Left lung (tissue), 14 donors: ENCODE measurements at places on chromosomes 11 and 22.

GRCh38 chr11:93024369-93024768 is 54.9 kb downstream of the MTNR1B start:
- DNase-seq: no peak

DNA sequence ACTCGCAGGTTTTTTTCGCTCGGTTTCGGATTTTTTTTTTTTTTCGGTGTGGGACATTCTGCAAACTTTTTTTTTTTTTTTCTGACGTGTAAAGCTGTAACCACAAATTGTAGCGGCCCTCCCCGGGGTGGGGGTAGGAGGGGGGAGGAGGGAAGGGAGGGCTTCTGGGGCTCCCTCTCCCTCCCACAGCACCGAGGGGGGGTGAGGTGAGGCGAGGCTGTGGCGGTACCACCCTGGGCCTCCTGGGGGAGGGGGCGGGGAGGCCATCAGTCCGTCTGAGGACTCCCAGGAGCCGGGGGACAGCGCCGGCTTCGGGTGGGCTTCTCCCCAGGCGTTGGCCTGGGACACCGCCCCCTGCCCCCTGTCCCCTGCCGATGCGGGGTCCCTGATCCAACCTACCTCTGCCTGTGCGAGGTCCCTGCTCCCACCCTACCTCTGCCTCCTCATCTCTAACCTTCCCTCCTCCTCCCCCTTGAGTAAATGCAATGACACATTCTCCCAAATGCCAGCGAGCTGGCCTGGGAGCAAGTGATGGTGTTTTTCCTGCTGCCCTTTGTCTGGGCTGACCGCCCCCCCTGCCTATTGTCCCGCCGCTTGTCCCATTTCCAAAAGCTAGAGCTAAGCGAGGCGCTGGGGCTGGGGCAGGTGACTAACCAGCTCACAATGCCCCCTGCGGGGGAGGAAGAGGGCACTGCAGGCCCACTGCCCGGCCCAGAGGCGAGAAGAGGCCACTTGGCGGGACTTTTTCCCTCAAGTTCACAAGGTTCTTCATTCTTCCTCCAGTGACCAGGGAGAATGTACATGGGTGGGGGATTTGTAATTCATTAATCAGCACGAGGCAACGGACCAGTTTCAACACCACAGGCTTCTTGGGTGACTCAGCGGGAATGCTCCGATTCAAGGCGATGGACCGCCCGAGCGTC is 511 bp upstream of the CLCF1 start:
- DNase-seq: peak; percentile 82

DNA sequence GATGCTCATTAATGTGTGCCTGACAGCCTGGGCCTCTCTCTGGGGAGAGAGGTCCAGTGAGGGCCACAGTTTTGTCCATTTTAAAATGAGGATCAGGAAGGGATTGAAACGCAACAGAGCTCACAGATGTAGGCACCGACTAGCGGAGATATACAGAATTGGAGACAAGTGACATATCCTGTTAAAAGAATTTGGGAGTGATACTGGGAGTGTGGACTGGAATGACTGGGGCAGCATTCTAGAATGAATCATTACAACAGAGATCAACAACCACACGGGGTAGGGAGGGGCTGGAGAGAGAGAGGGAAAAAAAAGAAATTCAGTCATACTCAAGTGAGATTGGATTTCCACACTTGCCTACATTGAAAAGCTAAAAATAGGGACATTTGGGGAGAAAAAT is 2.5 kb upstream of the NCAM1 start:
- no peak for DNase-seq

GRCh38 chr11:68038718-68039525 is at the start of gene TCIRG1:
TSS of gene TCIRG1 (plus strand) at chr11:68039025. CDS start at chr11:68041272, 2,247 bp downstream.
- peak; percentile 90 for DNase-seq

GRCh38 chr11:69705351-69705811 is 1.6 kb upstream of the FGF19 start:
- no peak for DNase-seq

- no peak for DNase-seq
Observed at GRCh38 chr11:57867966-57868365, 106.4 kb downstream of the CTNND1 start.

DNA sequence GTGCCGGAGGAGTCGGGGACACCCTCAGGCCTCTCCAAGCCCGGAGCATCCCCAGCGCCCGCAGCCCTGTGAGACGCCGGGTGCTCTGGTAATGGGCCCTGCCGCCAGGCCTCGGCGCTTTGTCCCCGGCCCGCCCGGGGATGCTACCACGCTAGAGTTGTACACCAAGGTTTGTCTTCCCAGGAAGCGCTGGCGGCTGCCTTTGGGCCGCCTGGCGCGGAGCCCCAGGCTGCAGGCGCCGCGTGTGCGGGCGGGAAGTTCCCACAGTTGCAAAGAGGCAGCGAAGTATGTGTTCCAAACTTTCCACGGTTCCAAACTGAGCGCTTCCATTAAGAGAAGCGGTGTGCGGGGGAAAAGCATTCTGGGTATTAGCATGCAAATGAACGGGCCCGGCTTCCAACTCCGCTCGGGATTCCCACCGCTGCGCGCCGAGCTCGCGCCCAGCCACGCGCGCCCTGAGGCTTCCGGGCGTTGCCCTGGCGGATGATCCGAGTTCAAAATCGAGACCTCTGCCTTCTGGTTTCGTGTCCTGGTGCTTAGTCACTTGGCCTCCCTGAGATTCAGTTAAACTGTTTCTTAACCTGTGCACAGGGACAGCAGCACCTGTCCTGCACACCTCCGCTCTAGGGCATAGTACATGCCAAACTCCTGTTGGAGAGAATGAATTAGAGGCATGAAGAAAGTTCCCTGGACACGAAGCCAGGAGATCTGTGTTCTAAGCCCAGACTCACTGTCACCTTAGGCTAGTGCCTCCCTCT is 1.3 kb upstream of the PATZ1 start:
- peak; percentile 14 for DNase-seq

GRCh38 chr22:46894081-46894671 is 131.7 kb downstream of the TBC1D22A start:
- DNase-seq: no peak

DNA sequence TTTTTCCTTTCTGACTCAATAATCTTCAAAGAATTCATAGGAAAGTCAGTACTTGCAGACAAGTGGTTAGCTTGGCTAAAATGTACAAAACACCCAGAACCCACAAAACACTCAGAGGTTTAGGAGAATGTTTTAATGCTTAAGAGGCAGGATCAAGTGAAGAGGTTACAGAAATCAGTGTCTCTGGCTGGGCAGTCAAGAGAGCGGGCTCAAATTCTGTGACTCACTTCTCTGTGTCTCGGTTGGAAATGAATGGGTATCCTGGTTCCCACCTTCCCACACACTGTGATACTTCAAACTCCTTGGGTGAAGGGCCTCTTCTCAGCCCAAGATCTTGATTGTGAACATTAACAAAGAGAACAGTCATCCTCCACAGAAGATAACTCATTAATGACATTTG is 3.8 kb downstream of the MPEG1 start:
- no peak for DNase-seq

DNA sequence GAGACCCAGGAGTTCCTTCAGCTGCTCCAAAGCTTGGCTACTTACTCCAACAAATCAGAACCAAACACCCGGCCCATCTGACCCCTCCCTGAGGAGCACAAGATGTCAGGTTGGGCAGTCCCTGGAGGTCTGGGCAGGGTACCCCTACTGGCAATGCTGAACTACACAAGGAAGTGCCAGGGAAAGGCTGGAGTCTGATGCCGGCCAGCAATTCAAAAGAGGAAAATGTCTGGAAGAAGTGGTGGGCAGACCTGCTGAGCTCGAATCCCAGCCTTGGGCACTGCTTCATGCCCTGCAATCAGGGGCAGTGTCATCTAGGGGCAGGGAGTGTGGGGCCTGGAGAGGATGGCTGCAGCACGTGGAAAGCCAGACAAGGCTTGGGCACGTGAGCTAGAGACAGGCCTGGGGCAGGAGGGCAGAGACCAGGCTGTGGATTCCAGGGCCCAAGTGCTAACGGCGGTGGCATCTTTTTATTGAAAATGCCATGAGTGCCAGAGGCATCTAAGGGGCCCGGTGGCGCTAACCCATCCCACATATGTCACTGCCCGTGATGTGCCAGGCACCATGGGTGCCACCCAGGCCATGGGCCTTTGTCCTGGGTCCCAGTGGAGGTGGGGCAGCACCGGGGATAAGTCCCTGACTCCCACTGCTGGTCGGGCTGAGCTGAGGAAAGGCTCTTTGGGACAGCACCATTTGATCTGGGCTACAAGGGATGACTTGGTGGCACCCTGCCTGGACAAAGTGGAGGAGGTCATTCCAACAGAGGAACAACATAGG is 97.9 kb upstream of the PITPNB start:
- DNase-seq: no peak

GRCh38 chr22:31611061-31611760 is 50.8 kb downstream of the PISD start:
- peak; percentile 20 for DNase-seq

DNA sequence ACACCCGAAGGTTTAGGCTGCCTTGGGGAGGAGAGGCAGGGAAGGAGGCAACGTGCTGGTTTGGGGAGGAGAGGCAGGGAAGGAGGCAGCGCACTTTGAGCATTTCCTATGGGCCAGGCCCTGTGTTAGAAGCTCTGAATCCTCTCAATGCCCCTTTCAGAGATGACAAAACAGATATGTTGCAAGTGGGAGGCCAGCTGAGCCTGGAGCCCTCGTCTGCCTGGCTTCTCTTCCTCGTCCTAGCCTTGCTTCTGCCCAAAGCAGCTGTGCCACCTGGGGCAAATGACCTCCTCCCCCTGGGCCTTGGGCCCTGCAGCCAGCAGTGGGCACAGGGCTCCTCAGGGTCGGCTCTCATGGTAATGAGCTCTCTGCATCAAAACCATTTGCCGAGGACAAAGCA is 15.3 kb upstream of the LRRC32 start:
- no peak for DNase-seq

- DNase-seq: no peak
Observed at GRCh38 chr11:43825217-43825816, 55.3 kb upstream of the ALKBH3 start.

GRCh38 chr11:68113986-68114385 is 7.2 kb downstream of the CHKA start:
- no peak for DNase-seq

DNA sequence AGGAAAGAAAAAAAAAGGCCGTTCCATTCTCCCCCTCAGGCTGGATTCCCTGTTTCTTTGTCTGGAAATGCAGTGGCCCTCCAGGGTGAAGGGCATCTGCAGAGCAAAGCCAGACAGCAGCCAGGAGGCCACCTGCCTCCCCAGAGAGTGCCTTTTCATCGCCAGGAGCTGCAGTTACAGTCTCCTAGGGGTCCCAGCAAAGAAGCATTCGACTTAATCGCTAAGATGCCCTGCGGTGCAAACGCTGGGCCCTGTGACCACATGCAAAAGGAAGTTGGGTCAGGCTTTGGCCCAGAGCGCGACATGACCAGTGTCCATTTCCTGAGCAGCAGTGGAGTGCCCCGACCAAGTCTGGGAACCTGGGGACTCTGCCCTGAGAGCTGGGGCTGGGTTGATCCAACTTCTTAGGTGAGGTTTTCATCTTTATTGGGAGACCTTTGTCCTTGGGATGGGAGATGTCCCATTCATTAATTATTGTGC is 304.6 kb downstream of the OPCML start:
- DNase-seq: no peak

DNA sequence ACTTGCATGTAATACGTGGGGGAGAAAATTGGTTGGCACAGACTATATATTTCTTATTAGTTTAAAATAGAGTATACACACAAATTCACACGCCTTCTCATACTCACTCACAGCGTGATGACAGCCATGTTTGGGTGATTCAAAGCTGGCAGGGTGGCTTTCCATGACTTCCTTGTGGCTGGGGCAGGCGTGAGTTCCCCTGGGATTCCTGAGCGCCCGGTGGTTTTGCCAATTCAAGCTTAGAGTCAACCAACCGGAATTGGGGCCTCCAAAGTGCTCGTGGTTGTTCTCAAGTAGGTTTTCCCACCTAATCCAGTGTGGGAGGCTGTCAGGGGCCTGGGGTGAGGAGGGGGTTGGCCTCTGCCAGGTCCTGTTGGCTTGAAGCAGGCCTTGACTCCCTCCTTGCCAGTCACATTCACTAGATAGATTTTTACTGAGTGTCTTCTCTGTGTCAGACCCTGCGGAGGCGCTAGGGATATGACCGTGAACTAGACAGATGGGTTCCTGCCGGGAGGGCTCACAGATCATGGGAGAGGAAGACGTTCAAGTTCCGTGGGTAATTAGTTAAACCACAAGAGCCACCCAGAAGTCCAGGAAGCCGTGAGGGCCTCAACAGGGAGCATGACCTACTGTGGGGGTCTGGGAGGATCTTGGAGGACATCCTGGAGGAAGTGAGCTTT is 11.5 kb downstream of the PKNOX2 start:
- no peak for DNase-seq

- DNase-seq: no peak
Observed at GRCh38 chr22:47355776-47356510, 593.5 kb downstream of the TBC1D22A start.

DNA sequence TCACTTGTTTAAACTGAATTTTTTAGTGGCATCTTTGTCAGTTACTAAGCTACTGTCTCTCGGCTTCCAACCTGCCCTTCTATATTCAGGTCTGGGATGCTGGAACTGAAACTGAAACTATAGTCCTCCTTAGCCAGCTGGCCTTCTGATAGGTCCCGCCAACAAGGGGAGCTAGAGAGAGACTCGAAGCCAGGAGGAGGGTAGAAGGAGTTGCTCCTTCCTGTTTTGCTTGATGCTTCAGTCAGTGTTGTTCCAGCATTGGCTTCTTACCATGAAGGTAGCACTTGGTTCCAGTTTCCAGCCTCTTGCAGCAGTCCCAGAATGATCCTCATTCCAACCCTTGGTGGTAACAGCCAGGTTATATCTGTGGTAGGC is 32.9 kb upstream of the HORMAD2 start:
- no peak for DNase-seq

GRCh38 chr11:79263001-79263400 is 177.8 kb downstream of the TENM4 start:
- DNase-seq: no peak

DNA sequence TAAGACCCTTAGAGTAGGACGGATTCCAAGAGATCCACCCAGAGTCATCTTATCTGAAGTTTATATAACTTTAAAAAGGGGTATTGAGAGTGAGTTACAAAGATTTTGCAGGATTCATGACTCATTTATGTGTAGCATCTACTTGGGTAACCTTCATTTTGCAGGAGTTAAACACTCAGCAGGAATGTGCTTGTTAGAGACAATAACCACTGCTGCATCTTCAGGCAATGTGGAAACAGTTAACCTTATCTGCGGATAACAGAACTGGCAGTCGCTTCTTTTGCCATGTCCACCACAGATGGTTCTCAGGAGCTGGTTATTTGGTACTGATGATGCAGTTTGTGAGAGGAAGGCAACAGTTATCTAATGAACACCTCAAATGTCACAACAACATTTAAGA is 417.9 kb upstream of the DDI1 start:
- DNase-seq: no peak

- DNase-seq: no peak
Observed at GRCh38 chr11:91394727-91395414, 829.7 kb upstream of the FAT3 start.

DNA sequence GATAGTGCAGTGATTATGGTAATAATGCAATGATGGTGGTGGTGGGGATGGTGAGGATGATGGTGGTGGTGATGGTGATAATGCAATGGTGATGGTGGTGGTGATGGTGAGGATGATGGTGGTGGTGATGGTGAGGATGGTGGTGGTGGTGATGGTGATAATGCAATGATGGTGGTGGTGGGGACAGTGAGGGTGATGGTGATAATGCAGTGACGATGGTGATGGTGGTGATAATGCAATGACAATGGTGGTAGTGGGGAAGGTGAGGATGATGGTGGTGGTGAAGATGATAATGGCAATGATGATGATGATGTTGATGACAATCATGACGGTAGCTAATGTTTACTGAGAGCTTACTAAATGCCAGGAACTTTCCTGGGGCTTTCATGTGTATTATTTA is 79.6 kb upstream of the MYOD1 start:
- no peak for DNase-seq
